ENCODE measurements at places on chromosomes 2 and 18. TPM values are rescaled to one million over a fixed set of nuclear protein-coding genes. Genes with fewer than 3 reads are reported as not detected.

DNA sequence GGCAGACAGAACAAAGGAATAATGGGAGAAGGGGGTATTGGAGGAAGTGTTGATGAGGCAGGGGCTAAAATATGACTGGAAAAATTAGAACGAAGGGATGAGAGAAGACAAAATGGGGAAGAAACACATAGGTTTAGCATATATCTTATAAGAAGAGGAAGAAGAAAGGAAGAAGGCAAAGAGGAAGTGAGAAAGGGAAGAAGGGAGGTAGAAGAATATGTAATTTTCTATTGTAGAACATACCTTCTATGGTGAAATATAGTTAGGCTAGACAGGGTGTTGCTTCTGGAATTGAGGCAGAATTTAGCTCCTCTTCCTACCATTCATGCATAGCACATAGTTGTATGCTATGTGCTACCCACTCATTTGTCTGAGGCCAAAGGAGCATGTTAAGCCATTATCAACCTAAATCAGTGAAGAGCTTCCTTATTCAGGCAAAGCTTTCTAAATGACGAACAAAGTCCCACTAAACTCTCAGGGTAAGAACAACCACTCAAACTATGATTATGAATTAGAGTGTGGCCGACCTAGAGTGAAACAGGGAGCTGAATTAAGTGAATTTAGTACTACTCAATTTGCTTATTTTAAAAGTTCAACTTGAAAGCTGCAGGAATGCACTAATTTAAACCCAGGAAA, 180.9 kb upstream of the GALNT5 start:
- DNase-seq = no peak

DNA sequence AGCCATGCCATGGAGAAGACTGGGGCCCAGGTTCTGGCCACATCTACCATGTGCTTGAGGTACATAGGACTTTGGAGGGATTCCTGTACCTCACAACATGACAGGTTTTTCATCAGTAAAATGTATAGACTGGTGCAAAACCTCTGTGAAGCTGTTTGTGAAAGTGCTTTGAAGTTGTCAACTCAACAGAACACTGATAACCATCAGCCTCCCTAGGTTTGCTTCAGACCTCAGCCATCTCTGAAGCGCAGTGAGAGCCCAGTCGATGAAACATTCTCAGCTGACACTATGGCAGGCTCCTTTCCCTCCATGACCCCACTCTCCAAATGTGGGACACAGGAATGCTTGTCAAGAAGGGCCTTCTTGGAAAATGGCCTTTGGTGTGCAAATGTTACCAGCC, 38.6 kb downstream of the STK25 start:
- DNase-seq = no peak

DNA sequence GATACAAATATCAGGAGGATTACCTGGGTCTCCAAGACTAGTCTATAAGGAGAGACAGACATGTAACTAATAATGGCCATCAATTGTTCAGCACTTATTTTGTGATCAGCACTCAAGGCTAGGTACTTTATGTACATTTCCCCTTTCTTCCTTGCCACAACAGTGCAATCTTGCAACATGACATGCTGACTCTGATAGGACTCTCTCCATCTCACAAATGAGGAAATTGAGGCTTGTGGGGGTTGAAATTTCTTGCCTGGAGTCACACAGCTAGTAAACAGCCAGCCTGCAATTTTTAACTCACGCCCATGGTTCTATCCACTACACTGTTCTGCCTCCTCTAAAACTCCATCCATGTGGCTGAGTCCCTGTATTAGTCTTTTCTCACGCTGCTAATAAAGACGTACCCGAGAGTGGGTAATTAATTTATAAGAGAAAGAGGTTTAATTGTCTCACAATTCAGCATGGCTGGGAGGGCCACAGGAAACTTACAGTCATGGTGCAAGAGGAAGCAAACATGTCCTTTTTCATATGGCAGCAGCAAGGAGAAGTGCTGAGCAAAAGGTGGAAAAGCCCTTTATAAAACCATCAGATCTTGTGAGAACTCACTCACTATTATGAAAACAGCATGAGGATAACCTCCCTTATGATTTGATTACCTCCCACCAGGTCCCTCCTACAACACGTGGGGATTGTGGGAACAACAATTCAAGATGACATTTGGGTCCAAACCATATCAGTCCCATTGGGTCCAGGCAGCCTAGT, 302.4 kb downstream of the PLCL1 start:
- DNase-seq = no peak

GRCh38 chr2:71702071-71702970, 249.0 kb downstream of the DYSF start:
- DNase-seq = peak; percentile 39

GRCh38 chr2:204486805-204487204, 58.5 kb upstream of the PARD3B start:
- DNase-seq = no peak

GRCh38 chr2:207594731-207595130, 30.5 kb downstream of the METTL21A start:
- DNase-seq = no peak

- DNase-seq = no peak
Observed at GRCh38 chr2:234494361-234495250, 2.3 kb downstream of the ARL4C start.

DNA sequence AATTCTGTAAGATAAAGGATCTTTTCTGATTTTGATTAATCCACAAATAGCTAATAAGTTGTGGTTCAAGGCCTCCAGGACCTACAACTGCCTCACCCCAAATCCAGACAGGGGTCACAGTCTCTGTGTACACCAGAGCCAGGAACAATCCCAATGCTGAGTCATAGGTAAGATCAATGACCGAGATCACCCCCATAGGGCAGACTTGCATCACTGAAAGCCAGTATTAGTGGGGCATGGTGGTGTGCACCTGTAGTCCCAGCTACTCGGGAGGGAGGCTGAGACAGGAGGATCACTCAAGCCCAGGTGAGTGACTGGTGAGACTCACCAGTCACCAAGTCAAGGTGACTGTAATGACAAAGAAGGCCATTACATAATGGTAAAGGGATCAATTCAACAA, 12.9 kb downstream of the PARD6G start:
- no peak for DNase-seq

DNA sequence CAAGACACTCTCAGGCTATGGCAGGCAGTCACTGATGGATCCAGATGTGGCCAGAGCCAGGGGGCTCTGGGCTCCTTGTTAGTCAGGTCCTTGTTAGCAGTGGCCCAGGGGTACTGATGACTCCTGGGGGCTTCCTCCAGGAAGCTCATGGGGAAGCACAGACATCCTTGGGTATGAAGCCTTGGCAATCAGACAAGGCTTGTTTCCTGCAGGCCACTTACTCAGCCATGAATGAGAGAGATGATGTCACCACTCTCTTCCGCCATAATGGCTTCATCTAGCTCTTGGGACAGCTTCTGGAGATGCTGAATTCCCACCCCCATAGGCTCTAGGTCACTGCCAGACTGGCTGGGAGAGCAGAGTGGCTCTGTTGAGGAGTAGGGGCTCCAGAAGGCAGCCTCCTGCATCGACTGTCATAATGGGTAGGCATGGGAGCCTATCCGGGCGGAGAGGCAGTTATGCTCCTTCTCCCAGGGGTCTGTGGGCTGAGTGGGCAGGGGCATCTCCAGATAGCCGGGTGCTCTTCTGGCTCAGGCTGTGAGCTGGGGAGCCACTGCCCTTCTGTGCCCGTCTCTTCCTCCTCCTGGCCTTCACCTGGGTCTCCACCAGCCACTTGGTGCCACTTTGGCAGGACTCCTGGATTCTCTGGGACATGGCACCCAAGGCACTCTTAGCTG, 40.2 kb upstream of the BMPR2 start:
- DNase-seq = no peak

DNA sequence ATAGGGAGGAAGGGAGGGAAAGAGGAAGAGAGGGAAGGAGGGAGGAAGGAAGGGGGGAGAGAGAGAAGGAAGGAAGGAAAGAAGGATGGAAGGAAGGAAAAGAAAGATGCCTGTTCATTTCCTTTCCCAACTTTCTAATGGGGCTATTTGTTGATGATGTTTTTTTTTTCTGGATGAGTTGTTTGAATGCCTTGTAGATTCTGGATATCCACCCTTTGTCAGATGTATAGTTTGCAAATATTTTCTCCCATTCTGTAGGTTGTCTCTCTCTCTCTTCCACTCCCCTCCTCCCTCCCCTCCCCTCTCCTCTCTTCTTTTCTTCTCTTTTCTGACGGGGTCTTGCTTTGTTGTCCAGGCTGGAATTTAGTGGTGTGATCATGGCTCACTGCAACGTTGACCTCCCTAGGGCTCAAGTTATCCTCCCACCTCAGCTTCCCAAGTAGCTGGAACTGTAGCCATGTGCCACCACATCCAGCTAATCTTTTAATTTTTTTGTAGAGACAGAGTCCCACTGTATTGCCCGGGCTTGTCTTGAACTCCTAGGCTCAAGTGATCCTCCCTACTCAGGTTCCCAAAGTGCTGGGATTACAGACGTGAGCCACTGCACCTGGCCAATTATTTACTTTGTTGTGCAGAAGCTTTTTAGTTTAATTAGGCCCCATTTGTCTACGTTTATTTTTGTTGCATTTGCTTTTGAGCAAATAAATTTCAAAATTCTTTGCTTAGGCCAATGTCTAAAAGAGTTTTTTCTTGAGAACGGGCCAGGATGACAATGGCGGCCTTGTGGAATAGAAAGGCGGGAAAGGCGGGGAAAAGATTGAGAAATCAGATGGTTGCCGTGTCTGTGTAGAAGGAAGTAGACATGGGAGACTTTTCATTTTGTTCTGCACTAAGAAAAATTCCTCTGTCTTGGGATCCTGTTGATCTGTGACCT, 57.3 kb upstream of the FAM117B start:
- DNase-seq = no peak

- no peak for DNase-seq
Observed at GRCh38 chr2:148922776-148923475, 47.9 kb downstream of the KIF5C start.

DNA sequence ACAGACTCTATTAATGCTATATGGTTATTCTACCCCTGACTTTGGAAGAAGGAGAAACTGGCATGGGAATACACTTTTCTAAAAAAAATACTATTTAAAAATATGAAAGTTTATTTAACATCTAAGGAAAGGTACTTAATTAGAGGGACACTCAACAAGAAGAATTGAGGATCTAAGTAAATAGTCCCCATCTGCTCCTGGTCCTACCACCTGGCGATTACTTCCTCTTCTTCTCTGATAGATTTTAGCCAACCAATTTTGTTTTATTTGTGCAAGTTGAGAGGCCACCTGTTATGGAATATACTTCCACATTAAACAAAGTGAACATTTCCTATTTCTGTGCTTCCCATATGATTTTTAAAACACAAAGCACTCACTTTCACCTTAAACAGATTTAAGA, 111.7 kb downstream of the BCL2 start:
- no peak for DNase-seq

GRCh38 chr2:82282111-82282882, 1977.7 kb upstream of the LRRTM1 start:
- no peak for DNase-seq

DNA sequence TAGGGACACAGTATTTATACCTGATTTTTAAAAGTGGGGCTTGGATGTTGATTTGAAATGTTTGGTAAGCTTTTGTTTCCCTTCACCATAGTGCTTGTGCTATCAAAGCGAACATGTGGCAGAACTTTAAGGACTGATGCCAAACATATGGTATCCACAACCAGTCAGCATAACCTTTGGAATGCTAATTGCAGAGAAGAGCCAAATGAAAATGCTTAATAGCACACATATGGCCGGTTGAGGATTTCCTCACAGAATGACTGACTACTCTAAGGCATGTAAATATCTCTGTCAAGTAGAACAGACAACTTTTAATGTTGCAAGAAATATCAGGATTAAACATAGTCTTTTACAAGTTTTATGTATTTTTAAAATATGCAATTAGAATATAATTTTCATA, 120.9 kb upstream of the COL3A1 start:
- no peak for DNase-seq

DNA sequence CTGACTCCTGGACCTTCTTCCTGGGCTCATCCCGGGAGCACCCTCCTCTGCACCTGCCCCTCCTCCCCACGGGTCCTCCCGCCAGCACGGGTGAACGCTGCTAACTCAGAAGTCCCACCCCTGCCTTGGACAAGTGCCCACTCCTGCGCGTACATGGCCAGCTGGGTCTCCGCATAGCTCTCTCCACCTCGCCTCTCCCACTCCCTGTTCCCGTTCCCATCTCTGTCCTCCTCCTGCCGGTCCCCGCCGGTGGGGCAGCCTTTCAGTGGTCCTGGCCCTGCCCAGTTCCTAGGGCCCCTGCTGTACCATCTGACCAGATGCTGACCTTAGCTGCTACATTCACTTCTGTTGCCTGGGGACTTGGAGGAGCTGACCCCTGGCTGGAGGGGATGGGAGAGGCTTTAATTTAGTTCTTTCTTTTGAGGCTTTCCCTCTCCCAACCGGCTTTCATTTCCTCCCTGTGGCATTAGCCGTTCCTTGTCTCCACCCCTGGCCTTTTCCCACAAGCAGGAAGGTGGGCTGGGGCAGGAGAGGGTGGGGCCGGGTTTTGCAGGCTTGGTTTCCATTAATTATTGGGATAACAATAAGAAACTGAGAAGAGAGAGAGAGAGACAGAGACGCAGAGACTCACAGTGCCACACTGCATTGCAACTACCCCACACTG, 136.1 kb downstream of the SH3BP4 start:
- peak; percentile 75 for DNase-seq

DNA sequence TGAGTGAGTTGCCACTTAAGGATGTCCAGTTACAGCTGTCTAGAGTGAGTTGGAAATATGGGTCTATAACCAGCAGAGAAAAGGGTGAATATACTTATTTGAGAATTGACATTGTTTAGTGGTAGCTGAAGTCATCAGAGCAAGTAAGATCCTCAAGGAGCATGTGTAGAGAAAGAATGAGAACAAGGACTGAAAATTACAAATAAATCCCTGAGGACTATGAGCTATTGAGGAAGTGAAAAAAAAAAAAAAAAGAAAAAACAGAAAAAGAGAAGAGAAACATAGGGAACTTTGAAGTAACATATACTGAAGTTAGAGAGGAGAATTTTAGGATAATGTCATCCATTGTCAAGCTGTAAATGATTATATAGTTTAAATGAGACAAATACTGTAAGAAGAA, 134.0 kb upstream of the CCDC68 start:
- DNase-seq = no peak

DNA sequence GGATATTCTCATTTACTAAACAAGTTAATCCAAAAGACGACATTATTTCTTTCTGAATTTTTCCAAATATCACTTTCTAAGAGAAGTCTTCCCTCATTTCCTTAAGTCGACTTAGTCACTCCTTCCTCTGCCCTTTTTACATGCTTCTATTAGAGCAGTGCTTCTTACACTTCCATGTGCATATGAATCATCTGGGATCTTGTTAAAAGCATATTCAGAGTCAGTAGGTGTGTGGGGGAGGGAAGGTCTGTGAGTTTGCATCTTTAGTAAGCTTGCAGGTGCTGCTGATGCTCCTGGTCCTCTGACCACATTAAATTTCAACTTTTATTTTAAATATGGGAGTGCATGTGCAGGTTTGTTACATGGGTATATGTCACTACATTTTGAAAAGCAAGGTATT, 582.6 kb downstream of the NRXN1 start:
- DNase-seq = no peak

- DNase-seq = no peak
Observed at GRCh38 chr2:136175466-136175865, 57.5 kb upstream of the CXCR4 start.

KATNAL2 gene
- 3.0 TPM for total RNA-seq

NEMP2 gene
- total RNA-seq = 1.7 TPM

GRHL1 gene
- total RNA-seq = 1.0 TPM

BUB1 gene
- total RNA-seq = 0.65 TPM

ERICH2 gene
- total RNA-seq = 0.94 TPM

OTX1 gene
- not detected for total RNA-seq

All from Right ventricle myocardium superior (tissue), 1 donor.